AG09309 (cell line): ENCODE measurements at places on chromosomes 16 and 17.

GRCh38 chr17:63841350-63842172 lies 924 bp downstream of the SMARCD2 start:
- no peak for DNase-seq

GRCh38 chr17:75910699-75911098 lies 6.0 kb upstream of the MRPL38 start:
- no peak for DNase-seq

GRCh38 chr16:66365651-66366050 lies 840 bp upstream of the CDH5 start:
- no peak for DNase-seq

- no peak for DNase-seq
Measured at GRCh38 chr17:73013301-73013700, 79.2 kb downstream of the SLC39A11 start.

DNA sequence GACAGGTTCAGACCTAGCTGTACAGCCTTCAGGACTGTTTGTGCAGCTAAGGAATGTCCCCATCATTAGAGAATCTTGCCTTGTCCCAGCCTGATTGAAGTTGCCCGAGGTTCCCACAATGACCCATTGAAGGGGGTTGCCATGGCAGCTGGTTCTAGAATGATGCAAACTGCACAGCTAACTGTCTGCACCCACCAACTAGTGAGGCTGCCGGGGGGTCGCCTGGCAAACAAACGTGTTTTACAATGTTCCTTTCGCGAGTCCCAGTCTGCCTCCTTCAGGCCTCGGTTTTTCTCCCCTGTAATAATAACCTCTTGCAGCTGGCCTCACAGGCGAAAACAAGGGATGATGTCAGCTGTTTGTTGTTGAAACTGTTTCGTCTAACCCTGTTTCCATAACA lies 5.5 kb downstream of the C16orf96 start:
- DNase-seq = no peak

DNA sequence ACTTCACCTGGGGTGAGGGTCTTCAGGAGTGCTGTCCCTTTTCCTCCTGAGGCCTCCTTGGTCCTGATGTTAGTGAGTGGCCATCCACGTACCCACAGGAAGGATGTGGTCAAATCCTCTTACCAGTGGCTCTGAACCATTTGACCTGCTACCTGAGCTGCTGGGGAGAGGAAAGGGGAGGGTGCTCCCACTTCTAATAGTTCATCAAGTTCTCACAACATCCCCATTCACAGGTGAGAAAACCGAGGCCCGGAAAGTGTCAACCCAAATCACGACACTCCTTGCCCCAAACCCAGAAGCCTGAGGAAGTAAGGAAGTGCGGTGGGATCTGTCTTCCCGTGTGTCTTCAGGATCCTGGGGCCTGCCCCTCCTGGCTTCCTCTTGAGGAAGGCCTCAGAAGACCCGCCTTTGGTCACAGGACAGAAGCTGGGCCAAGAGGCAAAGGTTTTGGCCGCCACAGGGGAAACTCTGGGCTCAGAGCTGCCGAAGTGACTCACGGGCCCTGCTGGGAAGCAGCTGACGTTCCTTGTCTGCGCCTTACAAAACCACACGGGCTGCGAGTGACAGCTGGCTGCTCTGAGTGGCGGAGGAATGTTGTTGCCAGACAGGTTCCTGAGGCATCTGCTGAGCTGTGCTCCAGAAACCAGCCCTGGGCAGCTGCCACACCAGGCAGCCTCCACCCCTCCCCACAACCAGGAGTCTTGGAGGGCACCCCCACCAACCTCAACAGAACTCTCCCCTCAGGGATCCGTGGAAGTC lies 13.9 kb upstream of the KIFC3 start:
- DNase-seq = peak; percentile 83
